ENCODE measurements at places on chromosomes 2 and 18. TPM values are rescaled to one million over a fixed set of nuclear protein-coding genes. Genes with fewer than 3 reads are reported as not detected.

DNA sequence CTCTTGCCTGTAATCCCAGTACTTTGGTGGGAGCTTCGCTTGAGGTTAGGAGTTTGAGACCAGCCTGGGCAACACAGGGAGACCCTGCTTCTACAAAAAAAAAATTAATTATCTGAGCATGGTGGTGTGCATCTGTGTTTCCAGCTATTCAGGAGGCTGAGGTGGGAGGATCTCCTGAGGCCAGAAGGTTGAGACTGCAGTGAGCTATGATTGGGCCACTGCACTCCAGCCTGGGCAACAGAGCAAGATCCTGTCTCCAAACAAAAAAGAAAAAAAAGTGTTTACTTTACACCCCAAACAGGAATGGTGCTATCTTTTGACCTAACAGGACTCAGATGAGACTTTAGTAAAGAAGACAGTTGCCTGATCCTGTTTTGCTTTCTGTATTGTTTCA lies 35.6 kb downstream of the MAL start:
- no peak for DNase-seq

- no peak for DNase-seq
These were observed 227.2 kb upstream of the SETBP1 start for GRCh38 chr18:44453505-44453904.

GRCh38 chr18:10269261-10269660 lies 185.2 kb upstream of the APCDD1 start:
- DNase-seq = no peak

GRCh38 chr2:219709331-219709761 lies 81.9 kb downstream of the SLC4A3 start:
- no peak for DNase-seq

GRCh38 chr2:8389431-8390108 lies 292.3 kb upstream of the ID2 start:
- DNase-seq = peak; percentile 29

Gene TEKT4
- not detected for total RNA-seq

Gene NPC1
- 57.5 TPM for total RNA-seq

Gene ASTL
- not detected for total RNA-seq

Gene RUFY4
- total RNA-seq = 0.10 TPM
